Activated CD8-positive, alpha-beta memory T cell treated with anti-CD3 and anti-CD28 coated beads for 48 hours (primary cell): ENCODE measurements at places on chromosomes 3 and 15.

- no peak for DNase-seq
Observed at GRCh38 chr15:77569729-77570125, 63.0 kb downstream of the LINGO1 start.

DNA sequence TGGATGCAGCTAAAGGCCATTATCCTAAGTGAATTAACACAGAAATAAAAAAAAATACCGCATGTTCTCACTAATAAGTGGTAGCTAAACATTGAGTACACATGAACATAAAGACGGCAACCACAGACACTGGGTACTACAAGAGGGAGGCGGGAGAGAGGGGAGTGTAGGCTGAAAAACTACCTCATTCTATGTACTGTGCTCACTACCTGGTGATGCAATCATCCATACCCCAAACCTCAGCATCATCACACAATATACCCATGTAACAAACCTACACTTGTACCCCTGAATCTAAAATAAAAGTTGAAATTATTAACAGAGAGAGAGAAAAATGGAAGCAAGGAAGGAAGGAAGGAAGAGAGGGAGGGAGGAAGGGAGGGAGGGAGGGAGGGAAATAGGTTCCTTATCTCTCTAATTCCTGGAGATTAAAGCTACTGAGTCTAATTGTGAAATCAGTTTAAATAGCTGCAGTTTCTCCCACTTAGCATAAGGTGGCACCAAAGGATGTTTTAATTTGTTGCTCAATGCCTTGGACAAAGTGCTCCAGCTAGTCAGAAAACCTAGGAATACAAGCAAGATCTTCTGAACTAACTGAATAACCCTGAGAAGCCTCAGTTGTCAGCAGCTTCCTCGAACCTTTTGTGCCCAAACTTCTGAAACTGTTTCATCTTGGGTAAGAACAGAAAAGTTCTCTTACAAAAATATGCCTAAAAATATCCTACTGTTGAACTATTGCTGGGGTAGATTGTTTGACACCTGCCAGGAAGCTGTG is 79.4 kb upstream of the ATP11B start:
- DNase-seq: no peak

- DNase-seq: no peak
Observed at GRCh38 chr3:79097964-79098660, 669.7 kb downstream of the ROBO1 start.

DNA sequence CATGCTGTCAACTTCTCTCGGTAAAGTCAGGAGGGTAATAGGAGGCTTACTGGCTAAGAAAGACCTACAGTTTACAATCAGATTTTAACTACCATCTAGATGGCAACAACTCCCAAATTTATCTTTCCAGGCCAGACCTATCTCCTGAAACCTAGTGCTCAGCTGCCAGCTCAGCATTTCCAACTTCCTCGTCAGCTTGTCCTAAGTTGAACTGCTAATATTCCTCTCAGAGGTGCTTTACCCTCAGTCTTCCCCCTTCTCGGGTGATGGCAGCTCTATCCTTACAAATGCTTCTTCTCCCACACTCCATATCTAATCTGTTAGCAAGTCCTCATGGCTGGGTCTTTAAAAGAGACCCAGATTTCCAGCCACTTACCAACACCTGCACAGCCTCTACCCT is 36.9 kb upstream of the UBE2E2 start:
- no peak for DNase-seq

GRCh38 chr3:53402326-53402725 is 55.0 kb upstream of the DCP1A start:
- no peak for DNase-seq

- no peak for DNase-seq
Observed at GRCh38 chr3:50913260-50913659, 238.5 kb downstream of the DOCK3 start.

- DNase-seq: no peak
Observed at GRCh38 chr3:55292360-55292759, 194.7 kb downstream of the WNT5A start.

GRCh38 chr15:59622289-59622688 is 10.7 kb downstream of the GCNT3 start:
- peak; percentile 24 for DNase-seq

DNA sequence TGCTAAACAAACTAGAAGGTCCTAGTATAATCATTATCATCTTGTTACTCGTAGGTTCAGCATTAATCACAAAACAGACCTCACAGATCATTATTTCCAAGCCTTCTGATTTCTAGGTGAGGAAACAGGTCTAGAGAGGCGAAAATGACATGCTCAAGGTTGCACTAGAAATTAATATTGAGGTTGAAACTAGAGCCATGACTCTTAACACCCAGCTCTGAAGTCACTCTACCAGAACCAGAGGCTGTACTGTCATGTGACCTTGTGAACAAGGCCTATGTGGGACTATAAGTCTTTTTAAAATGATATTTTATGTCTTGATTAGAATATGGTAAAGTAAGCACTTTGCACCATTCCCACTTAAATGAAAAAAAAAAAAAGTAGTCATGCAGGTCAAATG is 23.8 kb upstream of the FGF12 start:
- DNase-seq: no peak

DNA sequence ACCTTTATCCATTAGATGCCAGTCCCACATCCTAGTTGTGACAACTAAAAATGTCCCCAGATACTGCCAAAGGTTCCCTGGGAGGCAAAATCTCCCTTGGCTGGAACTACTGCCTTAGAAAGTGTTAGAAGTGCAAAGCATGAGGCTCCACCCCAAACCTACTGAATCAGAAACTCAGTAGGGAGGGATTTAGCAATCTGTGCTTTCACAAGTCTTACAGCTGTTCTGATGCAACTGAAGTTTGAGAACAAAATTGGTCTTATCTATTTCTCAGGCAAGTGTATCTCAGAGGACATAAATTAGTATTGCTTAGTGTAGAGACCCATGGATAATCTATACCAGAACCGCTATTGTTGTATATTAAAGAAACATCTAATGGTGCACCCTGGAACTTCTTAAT is 70.2 kb downstream of the CLDN1 start:
- no peak for DNase-seq

GRCh38 chr3:42033741-42034140 is 57.4 kb upstream of the TRAK1 start:
- DNase-seq: no peak

- no peak for DNase-seq
Observed at GRCh38 chr3:139705631-139706030, 27.9 kb upstream of the NMNAT3 start.

DNA sequence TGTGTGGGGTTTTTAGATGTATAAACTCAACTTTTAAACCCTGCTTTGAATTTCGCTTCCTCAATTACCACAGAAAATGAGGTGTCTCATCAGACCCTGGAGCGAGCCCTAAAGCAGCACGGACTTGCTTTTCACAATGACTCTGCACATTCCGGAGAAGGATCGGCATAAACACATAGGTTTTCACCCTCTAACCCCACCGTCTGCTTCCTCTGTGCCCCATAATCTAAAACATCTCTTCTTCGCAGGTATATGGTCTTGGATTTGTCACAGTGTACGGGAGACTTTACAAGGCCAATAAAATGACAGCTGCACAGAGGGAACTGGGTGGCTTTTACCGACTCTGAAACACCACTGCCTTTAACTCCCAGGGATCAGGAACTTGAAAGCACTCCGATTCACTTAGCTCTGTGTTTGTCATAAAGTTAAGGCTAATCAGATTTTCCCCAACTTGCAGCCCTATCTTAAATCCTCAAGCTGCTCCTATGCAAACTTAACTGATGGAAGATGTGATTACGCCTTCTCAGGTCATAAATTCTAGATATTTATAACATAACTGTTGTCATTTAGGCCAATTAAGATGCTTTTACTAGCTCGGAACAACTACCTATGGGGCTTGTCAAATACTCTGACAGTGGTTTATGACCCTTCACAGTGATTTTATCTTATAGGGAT is 133.4 kb upstream of the WNT5A start:
- no peak for DNase-seq
